ENCODE measurements at places on chromosomes 2 and 18.

GRCh38 chr18:24031916-24032315 is 17.4 kb downstream of the TTC39C start:
- no peak for DNase-seq

DNA sequence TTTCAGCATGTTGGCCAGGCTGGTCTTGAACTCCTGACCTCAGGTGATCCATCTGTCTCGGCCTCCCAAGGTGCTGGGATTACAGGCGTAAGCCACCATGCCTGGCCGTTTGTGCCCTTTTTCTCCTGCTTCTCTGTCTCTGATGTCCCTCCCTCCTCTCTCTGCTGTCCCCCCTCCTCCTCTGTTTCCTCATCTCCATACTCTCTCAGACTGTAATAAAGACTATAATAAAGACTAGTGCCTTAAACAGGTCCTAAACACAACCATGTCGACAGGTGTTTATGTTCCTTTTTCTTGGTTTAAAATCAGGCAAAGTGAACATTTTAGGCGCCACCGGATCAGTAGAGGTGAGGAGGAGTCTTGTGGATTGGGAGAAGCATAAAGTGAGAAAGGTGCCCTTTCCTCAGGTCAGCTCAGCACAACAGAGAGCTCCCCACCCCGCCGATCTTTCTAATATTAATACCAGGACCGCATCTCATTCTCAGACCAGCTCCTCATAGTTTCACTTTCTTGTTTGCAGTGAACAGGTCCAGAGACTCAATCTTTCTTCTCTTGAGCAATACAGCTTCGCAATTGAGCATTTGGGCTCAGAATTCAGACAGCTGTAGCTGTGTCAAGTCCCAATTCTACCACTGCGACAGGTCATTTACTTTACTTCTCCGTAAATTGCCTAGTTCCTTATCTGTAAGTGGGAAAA is 23.7 kb downstream of the TIMM21 start:
- no peak for DNase-seq

DNA sequence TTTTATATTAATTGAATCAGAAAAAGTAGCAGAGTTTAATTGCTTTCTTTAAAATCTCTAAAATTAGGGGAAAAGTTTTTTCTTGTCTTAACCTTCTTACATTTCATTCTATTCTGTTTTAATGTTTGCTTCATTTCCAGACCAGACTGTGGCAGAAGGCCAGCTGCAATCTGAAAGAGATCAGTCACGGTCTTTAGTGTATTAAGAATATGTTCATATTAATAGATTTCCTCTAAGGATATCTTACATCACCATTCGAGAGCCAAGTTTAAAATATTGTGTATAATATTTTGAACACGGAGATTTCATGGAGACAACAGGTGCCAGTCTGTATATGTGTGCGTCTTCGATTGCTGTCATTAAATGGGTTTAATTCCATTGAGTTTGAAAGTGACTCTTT is 230.9 kb upstream of the ZSWIM2 start:
- no peak for DNase-seq

DNA sequence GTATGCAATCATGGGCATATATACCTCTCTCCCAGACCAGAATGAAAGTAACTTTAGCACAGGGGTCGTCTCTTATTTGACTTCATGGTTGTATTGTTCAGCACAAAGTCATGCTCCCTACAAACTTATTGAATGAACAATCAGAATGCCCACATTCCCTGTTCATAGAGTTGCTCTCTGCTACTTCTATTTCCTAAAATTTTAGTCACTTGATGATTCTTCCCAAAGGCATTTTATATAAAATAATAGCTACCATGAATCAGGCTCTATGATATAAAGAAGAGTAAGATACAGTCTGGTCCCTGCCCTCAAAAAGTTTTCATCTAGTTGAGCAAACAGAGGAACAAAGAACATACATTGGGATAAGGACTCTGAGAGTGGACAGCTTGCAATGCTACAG is 162.2 kb downstream of the SLC39A10 start:
- no peak for DNase-seq

DNA sequence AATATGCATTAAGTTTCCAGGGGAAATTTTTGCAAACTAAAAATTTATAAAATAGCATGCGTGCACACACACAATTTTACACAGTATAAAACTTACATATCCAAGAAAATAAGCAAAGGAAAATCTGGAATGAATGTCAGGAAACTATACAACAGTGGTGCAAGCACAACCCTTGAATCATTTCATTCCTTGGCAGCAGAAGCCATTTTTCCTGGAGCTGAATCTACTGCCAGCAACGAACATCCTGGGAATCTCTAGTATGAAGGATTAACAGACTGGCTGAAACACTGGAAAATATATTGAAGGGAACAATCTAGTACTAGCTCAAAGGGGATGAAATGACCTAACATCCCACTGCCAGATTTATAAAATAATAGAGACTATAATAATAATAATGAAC is 235.3 kb downstream of the DYM start:
- no peak for DNase-seq

DNA sequence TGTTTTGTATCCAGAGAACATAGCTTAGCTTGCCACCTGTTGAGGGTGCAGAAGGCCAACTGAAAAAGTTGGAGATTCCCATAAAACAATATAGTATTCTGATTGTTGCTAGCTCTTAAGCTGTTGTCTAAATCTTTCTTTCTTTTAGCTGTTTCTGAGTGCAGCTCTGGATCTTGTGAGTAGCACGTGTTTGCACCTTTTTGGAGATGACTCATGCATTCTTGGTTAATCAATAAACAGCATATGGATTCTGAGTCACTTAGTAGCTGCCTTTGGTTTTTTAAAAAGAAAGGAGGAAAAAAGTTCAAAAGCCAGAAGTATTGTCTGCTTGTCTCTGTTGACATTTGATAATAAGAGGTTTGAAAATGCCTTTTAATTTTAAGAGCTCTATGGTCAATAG is 483.0 kb upstream of the FSIP2 start:
- DNase-seq, result no peak

GRCh38 chr2:74849228-74849892 is 15.4 kb downstream of the HK2 start:
- DNase-seq, result no peak

DNA sequence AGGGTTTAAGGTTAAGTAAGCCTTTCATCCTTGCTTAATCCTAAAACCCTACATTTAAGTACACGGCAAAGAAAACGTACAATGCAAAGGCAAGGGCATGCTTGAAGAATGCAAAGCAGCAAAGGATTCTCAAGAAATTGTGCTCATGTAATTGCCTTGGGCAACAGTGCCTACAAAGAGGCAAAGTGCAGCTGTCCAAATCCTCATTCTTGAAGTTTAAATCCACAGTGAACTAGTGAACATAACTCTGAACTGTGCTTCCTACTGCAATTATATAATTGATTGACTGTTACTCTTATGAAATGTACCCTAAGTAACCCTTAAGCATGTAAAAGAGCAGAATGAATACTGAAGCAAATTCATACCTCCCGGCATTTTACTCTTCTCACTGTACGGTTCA is 85.4 kb downstream of the MAP3K20 start:
- DNase-seq, result no peak

DNA sequence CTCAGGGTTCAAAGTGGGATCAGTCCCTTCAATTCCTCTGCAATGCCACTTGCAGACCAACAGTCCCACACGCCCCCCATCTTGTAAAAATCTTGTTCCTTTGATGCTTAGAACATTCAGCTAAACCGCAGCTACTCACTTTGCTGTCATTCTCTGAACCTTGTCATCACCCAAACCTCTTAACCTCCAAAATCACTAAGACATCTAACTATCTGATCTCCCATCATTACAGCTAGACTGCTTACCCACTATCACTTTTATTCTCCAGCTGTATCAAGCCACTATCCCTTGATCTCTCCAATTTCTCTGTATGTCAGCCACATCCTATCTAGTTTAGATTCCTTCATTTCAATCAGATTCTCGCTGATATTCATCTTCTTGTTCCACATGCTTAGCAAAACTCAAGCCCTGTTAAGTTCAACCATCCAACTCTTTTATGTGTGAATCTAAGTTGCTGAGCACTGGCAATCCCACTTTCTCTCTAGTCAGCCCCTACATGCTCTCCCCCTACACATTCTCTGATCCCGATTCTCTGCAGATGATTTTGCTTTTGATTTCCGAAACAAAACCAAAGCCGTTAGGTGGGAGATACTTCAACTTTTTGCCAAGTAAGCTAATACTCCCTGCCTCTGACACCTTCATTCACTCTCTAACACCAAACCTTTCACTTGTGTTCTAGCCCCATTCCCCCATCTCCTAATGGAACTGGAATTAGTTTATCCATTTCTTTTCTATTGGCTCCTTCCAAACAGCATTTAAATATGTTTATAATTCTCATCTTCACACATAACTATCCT is 4.6 kb downstream of the GTF3C2 start:
- no peak for DNase-seq

DNA sequence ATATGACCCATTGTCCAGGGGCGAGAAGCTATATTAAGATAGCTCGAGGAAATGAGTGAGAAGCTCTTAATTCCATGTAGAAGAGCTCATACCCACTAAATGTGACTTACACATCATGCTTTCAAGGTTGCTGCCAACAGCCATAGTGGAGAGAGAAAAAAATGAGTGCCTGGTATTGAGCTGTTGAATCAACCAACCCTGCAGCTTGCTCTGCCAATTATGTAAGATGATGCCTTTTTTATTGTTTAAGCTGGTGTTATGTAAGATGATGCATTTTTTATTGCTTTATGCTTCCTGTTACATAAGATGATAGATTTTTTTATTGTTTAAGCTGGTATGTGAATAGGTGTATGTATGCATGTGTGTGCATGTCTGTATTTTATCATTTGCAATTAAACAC is 228.2 kb downstream of the CCDC178 start:
- no peak for DNase-seq

DNA sequence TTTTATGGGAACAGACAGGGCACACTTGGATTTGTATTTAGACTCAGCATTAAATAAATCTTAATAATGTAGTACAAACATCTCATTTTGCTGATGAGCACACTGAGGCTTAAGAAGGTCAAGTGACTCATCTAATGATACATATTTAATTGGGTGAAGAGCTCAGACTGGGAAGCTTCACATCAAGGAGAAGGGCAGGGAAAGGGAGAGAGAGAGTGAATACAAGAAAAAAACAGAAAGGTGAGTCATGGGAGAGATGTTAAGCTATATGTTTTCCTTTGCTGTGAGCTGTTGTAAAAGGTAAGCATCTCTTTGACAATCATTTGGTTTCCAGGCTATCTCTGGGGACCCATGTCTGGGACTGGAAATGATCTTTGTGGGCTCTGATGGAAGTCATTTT is 277.8 kb downstream of the SETBP1 start:
- peak; percentile 74 for DNase-seq

DNA sequence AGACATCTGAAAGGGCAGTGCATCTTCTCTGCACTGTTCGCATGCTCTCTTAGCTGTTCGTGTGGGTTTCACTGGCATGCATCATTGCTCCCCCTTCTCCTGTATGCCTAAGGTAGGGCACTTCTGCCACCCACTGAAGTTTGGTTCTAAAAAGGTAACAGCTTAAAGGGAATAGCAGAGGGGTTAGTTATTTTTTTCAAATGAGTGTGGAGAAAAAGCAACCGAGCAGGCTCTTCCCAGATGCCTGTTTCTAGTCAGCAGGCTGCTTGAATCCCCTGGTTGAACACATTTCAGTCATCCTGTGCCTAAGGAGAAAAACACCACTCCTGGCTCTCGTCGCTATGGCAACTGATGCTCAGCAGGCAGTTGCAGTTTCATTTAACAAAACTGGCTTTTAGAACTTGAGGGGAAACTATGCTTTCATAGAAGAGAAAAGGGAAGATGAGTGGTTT is 69.8 kb upstream of the GALNT3 start:
- DNase-seq, result no peak

- no peak for DNase-seq
These were observed 79.3 kb downstream of the TCF4 start for GRCh38 chr18:55508651-55509050.

- no peak for DNase-seq
These were observed 52.2 kb downstream of the NXPH2 start for GRCh38 chr2:138727956-138728355.

DNA sequence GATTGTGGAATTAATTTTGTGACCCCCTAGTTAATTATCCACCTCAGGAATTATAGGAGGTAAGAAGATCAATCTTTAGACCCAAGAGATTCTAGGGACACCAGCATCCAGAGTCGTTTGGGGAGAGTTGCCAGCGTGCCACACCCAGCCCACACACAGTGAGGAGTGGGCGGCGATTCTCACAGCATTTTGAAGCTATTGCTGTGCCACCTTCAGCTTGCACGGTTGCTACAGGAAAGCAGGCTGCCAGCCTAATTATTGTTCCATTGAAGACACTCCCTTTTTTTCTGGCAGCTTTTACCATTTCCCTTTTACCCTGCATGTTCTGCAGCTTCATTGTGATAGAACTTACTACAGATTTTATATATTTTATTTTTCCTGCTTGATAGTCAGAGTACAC is 13.1 kb upstream of the MYL12A start:
- DNase-seq, result no peak

DNA sequence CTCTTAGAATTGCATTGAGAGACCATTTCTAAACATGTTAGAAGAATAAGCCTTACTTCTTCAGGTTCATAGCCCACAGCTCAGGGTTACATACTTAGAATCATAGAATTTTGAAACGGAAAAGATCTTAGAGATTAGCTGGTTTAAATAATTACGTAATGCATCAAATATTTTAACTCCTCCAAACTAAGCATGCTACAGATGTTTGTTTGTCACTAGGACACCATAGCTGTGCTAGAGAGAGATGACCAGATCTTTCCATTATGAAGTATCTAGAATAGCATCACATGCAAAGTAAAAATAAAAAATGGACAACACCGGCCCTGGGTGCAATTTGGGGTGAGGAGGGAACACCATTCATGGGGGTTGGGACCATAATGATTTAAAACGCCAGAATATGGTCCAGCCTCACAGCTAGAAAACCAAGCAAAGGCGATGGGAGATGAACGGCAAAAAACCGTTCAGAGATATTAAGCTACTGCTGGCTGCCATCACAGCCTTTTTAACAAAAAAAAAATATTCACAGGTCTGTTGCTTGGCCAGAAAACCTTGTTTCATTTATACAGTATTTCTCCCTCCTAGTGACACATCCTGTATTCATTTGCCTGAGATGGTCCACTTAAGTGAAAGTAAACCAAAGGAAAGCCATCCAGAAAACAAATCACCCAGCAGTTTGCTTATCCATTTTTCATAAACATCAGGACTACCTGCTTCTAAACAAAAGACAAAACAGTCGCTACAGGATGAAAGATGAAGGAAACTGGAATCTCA is 94.2 kb downstream of the EPHA4 start:
- DNase-seq, result no peak

DNA sequence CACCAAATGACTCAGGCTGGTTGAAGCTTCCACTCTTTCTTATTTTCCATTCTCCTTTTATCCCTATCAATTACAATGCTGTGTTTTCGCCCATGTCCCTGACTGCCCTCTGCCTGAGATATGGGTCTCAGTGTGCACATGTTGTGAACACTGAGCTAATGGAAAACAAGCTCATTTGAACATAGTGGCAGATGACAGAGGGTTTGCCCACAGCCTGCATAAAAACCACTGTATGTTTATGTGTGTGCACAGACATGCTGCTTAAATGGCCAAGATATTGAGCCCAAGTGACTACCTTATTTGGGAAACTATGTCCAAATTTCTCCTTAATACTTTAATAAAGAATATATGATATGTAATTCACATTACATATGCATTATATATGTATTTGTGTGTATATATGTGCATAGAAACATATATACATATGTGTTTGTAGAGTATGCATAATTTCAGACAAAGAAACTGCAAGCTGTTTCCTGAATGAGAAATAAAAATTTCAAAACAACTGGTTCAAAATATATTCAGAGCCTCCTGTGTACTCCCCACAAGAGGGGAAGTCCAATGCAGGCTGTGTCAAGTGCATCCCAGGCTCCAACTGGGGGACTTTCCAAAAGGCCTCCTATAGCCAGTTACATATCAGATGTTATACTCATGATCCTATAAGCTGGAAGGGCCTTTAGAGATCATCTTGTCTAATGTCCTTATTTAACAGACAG is 92.7 kb upstream of the CD302 start:
- no peak for DNase-seq
